ENCODE measurements at places on chromosomes 4 and X. TPM values are rescaled to one million over a fixed set of nuclear protein-coding genes. Genes with fewer than 3 reads are reported as not detected.
A peak's percentile ranks its signal among the peaks of the same experiment; 100 is the strongest.

The PCDH19 gene
- 0.11 TPM for total RNA-seq

DNA sequence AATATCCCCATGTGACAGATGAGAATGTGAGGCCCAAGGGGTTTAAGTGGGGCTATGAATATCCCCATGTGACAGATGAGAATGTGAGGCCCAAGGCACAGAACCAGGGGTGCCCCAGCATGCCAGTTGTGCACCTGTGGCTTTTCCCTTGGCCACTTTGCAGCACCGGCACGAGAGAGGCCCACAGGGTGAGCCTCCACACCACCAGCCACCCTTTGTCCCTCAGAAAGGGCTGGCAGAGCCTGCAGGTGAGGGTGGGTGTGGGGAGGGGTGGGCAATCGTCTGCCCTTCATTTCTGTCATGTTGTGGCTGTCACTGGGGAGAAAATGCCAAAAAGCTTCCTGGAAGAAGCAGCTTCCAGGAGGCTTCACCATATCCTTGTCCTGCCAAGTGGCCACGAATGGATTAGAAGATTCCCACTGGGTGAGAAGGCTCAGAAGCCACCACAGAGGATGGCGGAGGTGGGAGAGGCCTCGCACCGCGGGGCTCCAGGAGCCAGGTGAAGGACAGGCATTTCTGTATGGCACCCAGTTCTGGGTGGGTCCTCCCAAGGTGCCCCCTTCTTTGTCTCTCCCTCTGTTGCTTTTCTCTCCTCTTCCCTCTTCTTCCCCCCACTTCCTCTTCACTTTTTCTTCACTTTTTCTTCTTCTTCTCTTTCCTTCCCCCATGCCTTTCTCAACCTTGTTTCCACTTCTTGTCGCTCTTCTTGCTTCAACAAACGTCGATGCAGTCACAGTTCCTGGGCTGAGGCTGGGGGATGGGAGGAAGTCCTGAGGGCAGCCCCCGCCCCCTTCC is 469 bp upstream of the GPR78 start:
- no peak for DNase-seq

DNA sequence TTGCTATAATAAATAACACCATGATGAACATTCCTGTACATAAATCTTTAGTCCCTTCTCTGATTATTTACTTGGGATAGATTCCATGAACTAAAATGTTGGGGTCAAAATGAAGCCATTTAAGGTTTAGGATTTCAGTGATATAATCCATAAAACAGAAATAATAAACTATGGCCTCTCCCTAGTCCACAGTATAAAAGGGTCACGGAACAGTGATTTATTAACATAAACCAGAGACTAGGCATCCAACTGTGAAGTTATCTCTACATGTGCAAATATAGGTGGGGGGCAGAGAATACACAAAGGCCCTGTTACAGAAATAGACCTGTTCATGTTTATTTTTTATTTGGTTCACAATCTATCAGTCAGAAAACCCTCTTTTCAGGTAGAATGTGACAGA is 499.1 kb upstream of the SLIT2 start:
- no peak for DNase-seq

DNA sequence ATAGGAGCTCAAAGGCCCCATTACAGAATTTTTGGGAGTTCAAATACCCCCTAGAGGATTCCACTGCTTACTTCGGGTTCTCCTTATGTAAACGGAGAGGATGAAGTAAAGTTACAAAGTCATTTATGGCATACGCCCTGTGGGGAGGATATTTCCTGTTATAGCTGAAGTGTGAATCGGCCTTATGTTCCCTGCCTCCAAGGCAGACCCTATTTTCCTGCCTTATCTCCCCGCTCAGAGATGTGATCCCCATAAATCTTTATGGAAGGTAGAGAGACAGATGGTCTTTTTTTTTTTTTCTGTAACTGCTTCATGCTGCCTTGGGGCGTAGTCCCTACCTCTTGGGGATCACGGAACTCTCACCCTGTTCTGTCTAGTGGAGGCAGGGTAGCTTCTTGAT is 56.0 kb upstream of the DHX15 start:
- DNase-seq = no peak

DNA sequence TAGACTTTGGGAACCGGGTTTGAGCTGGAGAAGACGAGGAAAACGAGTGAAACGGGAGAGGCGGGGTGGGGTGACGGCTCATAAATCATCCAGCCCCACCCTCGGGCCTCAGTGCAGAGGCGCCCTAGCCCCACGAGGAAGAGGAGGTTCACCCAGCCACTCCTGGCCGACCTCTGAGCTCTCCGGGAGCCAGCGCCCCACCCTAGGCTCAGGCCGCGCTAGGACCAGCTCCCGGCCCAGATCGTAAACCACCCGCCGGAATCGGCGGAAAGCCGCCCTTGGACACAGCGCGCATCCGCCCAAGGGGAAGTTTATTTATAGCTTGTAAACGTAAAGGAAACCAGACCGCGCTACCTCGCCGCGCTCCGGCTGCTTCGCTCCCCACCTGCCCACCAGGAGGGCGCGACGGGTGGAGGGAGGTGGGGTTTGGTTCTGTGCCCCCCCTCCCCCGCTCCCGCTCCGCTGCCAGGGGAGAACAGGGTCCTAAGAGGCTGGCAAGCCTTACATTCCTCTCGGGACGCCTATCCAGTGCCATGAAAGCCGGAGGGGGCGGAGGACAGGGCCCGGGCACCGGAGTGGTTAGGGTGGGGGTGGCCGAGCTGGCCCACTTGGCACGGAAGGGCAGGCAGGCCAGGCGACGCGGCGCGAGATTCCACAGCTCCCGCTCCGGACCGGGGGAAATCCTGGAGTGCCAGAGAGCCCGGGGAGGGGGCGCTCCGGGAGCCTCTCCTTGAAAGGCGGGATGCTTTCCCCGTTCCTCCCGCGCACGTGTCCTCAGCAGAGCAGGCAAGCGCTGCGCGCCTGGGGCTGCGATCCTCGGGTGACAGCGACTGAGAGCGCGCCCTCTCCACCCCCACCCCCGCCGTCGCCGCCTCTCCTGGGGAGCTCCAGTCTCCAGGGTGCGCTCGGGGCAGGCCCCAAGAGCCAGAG is 84.2 kb downstream of the BCOR start:
- peak; percentile 57 for DNase-seq

- no peak for DNase-seq
These were observed 269.7 kb downstream of the HS3ST1 start for GRCh38 chr4:11158971-11159370.

The CLRN2 gene
- total RNA-seq = not detected

DNA sequence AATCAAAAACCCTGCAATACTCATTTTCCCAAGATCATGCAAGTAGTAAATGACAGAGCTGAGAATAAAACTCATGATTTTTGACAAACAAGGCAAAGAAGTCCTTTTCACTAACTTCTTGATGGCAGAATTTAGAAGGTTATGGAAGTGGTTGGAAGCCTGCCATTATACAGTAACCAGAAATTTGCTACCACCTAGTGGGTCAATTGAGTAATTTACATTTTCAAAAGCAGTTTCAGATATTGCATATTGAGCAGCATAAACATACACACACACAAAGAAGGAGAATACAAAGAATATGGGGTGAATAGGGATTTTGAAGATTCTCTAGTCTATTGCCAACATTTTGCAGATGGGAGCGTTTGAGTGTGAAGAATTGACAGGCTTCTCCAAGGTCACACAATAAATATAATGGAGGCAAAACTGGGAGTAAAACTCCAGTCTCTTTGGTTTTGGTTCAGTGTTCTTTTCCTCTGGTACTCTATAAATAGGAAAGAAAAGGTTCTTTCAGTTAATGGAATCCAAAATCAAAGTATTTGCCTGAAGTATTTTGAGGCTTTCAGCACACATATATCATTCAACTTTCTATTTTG is 70.2 kb downstream of the GC start:
- DNase-seq = no peak

- no peak for DNase-seq
These were observed 2.5 kb downstream of the NAA10 start for GRCh38 chrX:153932220-153932915.

GRCh38 chr4:3233391-3234071 is 15.4 kb upstream of the MSANTD1 start:
- DNase-seq = no peak

DNA sequence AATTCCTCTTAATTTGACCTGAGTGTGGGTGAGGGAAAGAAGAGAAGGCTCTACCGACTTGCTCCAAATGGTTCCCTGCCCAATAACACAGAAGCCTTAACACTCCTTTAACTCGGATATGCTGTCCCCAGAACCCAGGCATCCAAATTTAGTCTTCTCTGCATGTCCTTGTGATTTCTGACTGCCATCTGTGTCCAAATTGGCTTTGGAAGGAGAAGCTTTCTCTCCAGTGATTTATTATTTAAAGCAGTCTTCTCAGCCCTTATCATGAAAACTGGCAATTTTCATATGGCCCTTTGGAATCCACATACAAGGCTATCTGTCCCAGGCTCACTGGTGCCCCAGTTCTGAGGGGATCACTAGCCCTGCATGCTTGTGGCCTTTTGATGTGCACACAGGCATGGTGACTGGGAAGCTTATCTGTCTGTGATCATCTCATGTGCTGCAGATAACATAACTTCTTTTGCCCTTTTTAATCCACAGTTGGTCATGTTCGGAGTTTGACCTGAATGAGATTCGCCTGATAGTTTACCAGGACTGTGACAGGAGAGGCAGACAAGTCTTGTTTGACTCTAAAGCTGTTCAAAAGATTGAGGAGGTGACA is 56.7 kb downstream of the FNIP2 start:
- no peak for DNase-seq

DNA sequence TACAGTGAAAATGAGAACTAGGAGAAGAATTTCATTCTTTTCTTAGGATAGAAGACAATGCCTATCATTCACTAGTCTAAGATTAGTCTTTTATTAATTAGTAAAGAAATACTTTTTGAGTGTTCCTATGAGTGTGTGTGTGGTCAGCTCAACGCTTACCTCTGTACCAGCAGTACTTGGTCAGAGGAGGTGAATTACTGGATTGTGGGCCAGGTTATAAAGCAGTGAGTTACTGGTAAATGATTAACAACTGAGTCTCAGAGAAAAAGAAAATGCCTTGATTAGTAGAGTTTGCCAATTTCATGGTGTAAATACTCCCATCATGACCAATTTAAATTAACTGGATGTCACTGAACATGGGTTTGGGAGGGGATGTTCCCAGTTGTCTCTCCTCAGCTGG is 444.6 kb downstream of the STIM2 start:
- DNase-seq = no peak

- DNase-seq = no peak
These were observed 44.7 kb downstream of the EVC start for GRCh38 chr4:5755679-5756078.

The TMEM154 gene
- total RNA-seq = 6.3 TPM

DNA sequence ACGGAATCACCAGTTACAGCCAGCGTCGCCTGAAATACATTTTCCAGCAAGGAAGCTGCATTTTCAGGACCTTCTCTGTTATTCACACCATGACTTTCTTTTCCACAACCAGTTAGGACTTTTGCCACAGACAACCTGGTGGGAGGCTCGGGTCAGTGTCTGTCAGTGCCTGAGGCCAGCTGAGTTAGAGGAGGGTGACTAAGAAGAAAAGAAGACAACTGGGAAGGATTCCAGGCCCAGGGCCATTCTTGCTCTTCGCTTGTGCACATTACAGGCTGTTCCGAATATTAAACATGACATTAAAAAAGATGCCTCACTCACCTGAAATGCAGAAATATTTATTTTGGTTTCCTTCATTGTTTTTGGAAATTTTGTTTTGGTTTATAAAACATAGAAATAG is 21.4 kb upstream of the CENPU start:
- no peak for DNase-seq
